ENCODE measurements at places on chromosomes 6 and 20. TPM values are rescaled to one million over a fixed set of nuclear protein-coding genes. Genes with fewer than 3 reads are reported as not detected.

DNA sequence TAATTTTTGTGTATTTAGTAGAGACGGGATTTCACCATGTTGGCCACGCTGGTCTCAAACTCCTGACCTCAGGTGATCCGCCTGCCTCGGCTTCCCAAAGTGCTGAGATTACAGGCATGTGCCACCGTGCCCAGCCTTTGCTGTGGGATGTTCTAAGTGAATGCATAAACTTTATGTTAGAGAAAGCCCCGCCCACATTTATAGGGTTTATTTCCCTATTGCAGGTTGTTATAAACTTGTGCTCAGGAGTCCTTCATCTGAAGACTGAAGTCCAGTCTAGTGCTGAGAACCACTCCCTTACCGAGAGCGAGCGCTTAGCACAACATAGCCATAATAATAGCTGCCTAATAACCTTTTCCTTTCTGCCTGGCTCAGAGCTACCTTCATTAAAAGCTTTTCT is 75.4 kb upstream of the ZNF217 start:
- DNase-seq, result no peak
- H3K36me3 ChIP-seq, result no peaks in the 10 kb centered on the region
- H3K27me3 ChIP-seq, result no peaks in the 10 kb centered on the region
- peaks cover 2% of the 10 kb centered on the region for H3K4me1 ChIP-seq
- H3K27ac ChIP-seq, result no peak overlapping the region
- H3K4me3 ChIP-seq, result no peak overlapping the region

- no peaks in the 10 kb centered on the region for H3K27me3 ChIP-seq
- H3K4me1 ChIP-seq, result no peaks in the 10 kb centered on the region
- no peak overlapping the region for H3K27ac ChIP-seq
Observed at GRCh38 chr6:23176883-23177282, 607.5 kb downstream of the HDGFL1 start.

Gene WFDC12
- total RNA-seq, result not detected

DNA sequence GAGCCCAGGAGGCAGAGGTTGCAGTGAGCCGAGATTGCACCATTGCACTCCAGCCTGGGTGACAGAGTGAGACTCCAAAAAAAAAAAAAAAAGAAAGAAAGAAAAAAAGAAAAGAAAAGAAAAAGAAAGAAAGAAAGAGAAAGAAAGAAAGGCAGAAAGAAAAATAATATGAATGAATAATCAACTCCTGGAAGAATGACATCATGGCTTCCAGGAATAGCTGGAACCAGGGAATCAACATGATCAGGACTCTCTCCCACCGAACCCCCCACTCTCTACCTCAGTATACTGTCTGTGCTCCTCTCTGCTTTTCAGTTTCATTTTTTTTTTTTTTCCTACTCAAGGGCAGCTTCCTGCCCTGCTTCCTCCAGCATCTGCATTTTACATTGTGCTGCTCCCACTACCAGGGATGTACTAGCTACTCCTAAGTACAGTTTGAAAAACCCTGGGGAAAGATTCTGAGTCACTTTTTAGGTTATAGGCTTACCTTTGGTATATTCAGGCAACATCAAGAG is 19.7 kb upstream of the MTCL3 start:
- no peaks in the 10 kb centered on the region for H3K36me3 ChIP-seq
- no peak for DNase-seq
- H3K4me3 ChIP-seq, result no peak overlapping the region
- peaks cover 24% of the 10 kb centered on the region for H3K27me3 ChIP-seq
- H3K27ac ChIP-seq, result no peak overlapping the region
- peaks cover 2% of the 10 kb centered on the region for H3K4me1 ChIP-seq

GRCh38 chr6:129748212-129748900 is 38.4 kb upstream of the ARHGAP18 start:
- peak overlapping the region; percentile 91 for H3K27ac ChIP-seq
- H3K4me3 ChIP-seq, result peak overlapping the region; percentile 84
- H3K27me3 ChIP-seq, result no peaks in the 10 kb centered on the region

Measured in T-helper 17 cell (primary cell).